ENCODE measurements at places on chromosomes 3 and 15. TPM values are rescaled to one million over a fixed set of nuclear protein-coding genes. Genes with fewer than 3 reads are reported as not detected.

DNA sequence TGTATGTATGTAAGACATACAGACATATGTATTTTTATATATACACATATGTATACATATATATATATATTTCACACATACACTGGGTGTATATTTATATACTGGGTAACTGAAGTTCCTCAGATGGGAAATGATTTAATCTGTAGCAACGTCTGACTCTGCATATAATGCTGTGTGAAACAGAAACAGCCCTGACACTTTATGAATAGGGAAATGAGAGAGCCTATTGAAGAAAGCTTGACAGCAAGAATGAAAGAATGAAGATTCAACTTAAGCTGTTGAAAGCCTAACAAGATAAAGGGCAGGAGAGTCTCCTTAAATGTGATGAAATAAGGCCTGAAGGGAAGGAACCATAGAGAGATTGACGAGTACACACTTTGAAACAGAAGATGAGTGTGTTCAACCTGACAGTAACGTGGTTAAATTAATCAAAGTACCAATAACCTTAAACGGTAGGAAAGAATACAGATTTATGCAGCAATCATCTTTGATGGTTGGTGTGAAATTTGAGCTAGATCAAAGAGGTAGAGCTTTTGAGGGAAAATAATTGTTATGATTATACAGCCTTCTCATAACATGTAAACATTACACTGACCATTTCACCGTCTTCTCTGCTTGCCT is 169.9 kb downstream of the MECOM start:
- H3K4me1 ChIP-seq: no peaks in the 10 kb centered on the region
- no peak for DNase-seq
- no peak overlapping the region for H3K4me3 ChIP-seq

Gene AP3B2
- total RNA-seq: not detected

Gene UBA7
- total RNA-seq: 24.4 TPM

Gene FANCD2OS
- not detected for total RNA-seq

Gene VILL
- total RNA-seq: 19.9 TPM

- no peak overlapping the region for H3K27ac ChIP-seq
- no peak overlapping the region for H3K4me3 ChIP-seq
- no peaks in the 10 kb centered on the region for H3K27me3 ChIP-seq
- DNase-seq: no peak
These were observed 87.0 kb downstream of the SV2B start for GRCh38 chr15:91186904-91187656.

Gene CNTN4
- 0.18 TPM for total RNA-seq

GRCh38 chr15:42593143-42593542 is 17.7 kb downstream of the STARD9 start:
- no peaks in the 10 kb centered on the region for H3K27me3 ChIP-seq
- H3K4me1 ChIP-seq: no peaks in the 10 kb centered on the region
- DNase-seq: no peak
- H3K27ac ChIP-seq: no peak overlapping the region
- no peaks in the 10 kb centered on the region for H3K36me3 ChIP-seq
- no peak overlapping the region for H3K4me3 ChIP-seq

GRCh38 chr3:116966649-116967048 is 257.1 kb downstream of the TUSC7 start:
- H3K4me3 ChIP-seq: no peak overlapping the region
- H3K27ac ChIP-seq: no peak overlapping the region

DNA sequence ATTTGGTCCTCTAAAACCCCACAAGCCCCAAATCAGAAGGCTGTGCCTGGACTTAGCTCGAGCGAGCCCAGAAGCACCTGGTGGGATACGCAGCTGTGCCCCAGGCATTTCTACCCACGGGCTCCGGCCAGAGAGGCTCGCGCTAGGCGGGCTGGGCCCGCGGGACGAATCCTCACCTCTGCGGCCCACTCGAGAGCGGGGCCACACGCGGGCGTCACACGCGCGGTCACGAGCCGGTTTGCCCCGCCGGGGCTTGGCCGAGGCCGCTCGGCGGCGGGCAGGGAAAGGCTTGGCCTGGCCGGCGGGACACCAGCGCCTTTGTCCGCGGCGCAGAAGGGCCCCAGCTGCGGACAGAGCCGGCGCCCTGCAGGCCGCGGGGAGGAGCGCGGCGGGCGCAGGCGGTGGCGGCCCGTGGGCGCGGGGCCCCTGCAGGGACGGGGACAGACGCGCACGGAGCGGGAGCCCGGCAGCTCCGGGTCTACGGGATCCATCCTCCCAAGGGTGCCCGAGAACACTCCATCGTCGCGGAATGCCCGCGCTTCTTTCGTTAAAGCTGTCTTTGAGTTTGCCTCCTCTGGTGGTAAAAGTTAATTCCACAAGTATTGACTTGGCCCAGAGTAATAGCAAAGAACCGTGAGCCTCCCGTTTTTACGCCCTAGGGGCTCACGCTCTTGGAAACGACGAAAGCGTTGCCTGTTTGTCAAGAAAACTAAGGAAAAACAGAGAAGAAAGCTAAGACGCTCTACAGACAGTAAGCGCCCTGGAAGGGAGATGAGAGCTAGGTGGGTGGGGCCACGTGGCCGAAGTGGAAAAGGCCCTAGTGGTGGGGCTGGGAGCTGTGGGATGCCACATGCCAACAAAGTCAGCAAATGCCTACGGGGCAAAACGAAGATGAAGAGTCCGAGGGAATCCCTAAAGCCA is 26.4 kb downstream of the TYRO3 start:
- H3K36me3 ChIP-seq: no peaks in the 10 kb centered on the region
- H3K27me3 ChIP-seq: no peaks in the 10 kb centered on the region

- peak; percentile 57 for DNase-seq
- H3K4me3 ChIP-seq: peak overlapping the region; percentile 89
- peaks cover 26% of the 10 kb centered on the region for H3K4me1 ChIP-seq
- no peak overlapping the region for H3K27ac ChIP-seq
These were observed 1.6 kb upstream of the PPM1L start for GRCh38 chr3:160754371-160754854.

Gene CCDC13
- 1.9 TPM for total RNA-seq

Gene TUSC7
- total RNA-seq: not detected

GRCh38 chr3:144221761-144222160 is 250.1 kb downstream of the DIPK2A start:
- no peak overlapping the region for H3K4me3 ChIP-seq
- H3K4me1 ChIP-seq: no peaks in the 10 kb centered on the region
- no peak overlapping the region for H3K27ac ChIP-seq
- no peak for DNase-seq
- H3K36me3 ChIP-seq: no peaks in the 10 kb centered on the region

Gene TXNRD3
- total RNA-seq: not detected

GRCh38 chr3:109023656-109024254 is 70.1 kb upstream of the GUCA1C start:
- H3K27ac ChIP-seq: no peak overlapping the region
- no peak overlapping the region for H3K4me3 ChIP-seq
- no peaks in the 10 kb centered on the region for H3K4me1 ChIP-seq
- no peaks in the 10 kb centered on the region for H3K27me3 ChIP-seq
- DNase-seq: peak; percentile 78
- no peaks in the 10 kb centered on the region for H3K36me3 ChIP-seq

DNA sequence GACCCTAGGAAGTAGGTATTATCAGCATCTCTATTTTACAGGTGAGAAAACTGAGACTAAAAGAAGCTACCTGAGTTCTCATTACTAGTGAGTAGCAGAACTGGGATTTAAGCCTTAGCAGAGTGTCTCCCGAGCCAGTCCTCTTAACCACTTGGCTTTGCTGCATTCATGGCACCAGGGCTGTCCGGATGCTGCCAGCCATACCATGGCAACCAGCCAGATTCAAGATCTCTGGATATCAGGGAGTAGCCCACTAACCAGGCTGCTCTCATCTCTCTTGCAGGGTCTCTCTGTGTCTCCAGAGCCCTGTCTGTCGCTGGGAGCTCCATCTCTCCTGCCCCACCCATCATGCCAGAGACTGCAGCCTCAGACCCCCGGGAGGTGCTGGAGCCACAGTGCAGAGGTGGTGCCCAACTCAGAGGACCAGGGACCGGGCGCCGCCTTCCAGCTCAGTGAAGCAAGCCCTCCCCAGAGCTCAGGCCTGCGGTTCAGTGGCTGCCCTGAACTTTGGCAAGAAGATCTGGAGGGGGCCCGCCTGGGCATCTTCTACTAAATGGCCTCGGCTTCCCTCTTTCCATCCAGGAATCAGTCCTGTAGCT is 1.7 kb downstream of the MESP2 start:
- no peak for DNase-seq
- H3K27ac ChIP-seq: no peak overlapping the region
- no peaks in the 10 kb centered on the region for H3K4me1 ChIP-seq
- H3K27me3 ChIP-seq: no peaks in the 10 kb centered on the region
- H3K36me3 ChIP-seq: no peaks in the 10 kb centered on the region
- no peak overlapping the region for H3K4me3 ChIP-seq

DNA sequence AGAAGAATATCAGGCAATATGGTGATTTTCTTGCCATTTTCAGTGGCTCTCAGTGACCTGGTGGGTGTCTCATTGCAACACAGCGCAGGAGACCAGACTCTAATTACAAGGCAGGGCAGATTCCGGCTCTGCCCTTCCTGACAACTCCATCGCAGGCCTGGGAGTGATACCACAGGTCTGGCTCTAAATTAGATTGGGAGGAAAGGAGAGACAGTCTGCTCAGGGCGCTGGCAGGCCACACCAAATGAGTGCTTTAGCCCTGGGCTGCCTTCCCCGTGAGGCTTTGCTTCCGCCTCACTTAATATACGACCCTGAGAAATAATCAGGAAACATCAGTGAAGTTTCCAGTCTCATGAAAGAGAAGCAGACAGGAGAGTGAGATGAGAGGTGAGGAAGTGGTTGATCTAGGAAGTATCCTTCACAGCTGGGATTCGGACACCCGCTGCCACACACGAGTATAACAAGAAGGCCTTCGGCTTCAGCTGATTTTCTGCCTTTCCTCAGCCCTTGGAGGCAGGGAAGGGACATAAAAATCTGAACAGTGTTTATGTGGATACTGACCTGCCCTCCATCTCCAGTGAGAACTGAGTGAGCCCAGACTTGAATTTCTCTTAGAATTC is 73.7 kb upstream of the PROK2 start:
- H3K27me3 ChIP-seq: no peaks in the 10 kb centered on the region
- H3K27ac ChIP-seq: no peak overlapping the region
- DNase-seq: no peak
- no peaks in the 10 kb centered on the region for H3K36me3 ChIP-seq

DNA sequence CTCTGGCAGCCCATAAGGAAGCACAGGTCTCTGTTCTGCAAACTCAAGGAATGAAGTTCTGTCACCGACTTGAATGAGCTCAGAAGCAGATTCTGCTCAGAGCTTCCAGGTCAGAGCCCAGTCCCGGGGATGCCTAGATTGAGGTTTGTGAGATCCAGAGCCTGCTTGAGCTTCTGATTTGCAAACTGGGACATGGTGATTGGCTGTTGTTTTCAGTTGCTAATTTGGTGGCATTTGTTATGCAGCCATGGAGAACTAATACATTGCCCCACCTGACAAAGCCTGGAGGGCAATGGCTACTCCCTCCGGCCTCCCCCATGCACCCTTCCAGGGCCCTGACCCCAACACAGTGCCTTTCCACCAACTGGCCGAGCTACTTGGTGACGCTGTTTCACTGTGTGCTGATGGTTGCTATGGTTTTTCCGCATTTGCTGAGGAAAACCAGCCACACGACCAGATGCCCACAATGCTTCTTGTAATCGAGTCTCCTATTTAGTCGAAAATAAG is 379.5 kb upstream of the ATP10A start:
- H3K4me3 ChIP-seq: no peak overlapping the region
- H3K27me3 ChIP-seq: no peaks in the 10 kb centered on the region
- H3K36me3 ChIP-seq: no peaks in the 10 kb centered on the region
- no peaks in the 10 kb centered on the region for H3K4me1 ChIP-seq

GRCh38 chr15:53197426-53197839 is 407.3 kb upstream of the ONECUT1 start:
- no peaks in the 10 kb centered on the region for H3K27me3 ChIP-seq
- no peaks in the 10 kb centered on the region for H3K36me3 ChIP-seq
- H3K4me1 ChIP-seq: no peaks in the 10 kb centered on the region
- no peak overlapping the region for H3K4me3 ChIP-seq
- no peak overlapping the region for H3K27ac ChIP-seq

Gene NRROS
- 1.0 TPM for total RNA-seq

Gene NR2E3
- not detected for total RNA-seq

- H3K27me3 ChIP-seq: no peaks in the 10 kb centered on the region
- DNase-seq: no peak
- H3K4me3 ChIP-seq: no peak overlapping the region
- H3K27ac ChIP-seq: no peak overlapping the region
- no peaks in the 10 kb centered on the region for H3K36me3 ChIP-seq
These were observed 13.6 kb upstream of the CSRNP1 start for GRCh38 chr3:39166932-39167532.

- H3K27ac ChIP-seq: no peak overlapping the region
- no peaks in the 10 kb centered on the region for H3K36me3 ChIP-seq
- no peaks in the 10 kb centered on the region for H3K4me1 ChIP-seq
- no peaks in the 10 kb centered on the region for H3K27me3 ChIP-seq
These were observed 490.7 kb downstream of the RBMS3 start for GRCh38 chr3:29771602-29772001.

Gene SLC9C1
- not detected for total RNA-seq

Gene ALPK3
- total RNA-seq: under 0.01 TPM

GRCh38 chr3:156769721-156770654 is 56.2 kb upstream of the LEKR1 start:
- no peak for DNase-seq
- no peak overlapping the region for H3K4me3 ChIP-seq
- no peaks in the 10 kb centered on the region for H3K27me3 ChIP-seq
- no peaks in the 10 kb centered on the region for H3K36me3 ChIP-seq
- H3K27ac ChIP-seq: no peak overlapping the region
- no peaks in the 10 kb centered on the region for H3K4me1 ChIP-seq
